ENCODE measurements at places on chromosomes 12 and 14. TPM values are rescaled to one million over a fixed set of nuclear protein-coding genes. Genes with fewer than 3 reads are reported as not detected.

DNA sequence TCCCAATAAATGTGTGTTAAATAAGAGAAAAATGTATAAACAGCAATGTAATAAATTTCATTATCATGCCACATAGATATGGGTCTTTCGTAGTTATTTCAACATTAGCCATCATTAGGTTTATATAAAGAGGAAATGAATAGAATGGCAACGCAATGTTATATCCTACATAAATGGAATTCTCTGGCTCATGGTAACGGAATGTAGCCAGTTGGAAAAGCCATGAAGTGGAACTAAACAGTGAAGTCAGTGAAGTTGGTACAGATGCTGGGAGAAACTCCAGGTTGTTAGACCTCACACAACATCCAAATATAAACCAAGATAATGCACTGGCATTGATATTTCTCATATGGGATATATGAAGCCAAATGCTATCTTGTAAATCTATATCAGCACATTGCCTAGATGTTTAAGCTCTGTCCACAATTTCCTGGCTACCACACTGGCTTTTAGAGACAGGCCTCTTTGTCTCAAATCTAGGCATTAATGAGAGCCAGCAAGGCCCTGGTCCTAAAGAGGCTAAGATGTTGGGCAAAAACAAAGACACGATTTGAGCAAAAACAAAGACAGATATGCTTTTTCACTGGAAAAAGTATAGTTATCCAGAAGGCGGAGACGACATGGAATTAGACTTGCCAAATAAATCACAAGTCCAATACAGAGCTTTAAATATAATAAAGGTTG, 861.0 kb downstream of the RPS29 start:
- no peak for DNase-seq

The RHOJ gene
- total RNA-seq = not detected

DNA sequence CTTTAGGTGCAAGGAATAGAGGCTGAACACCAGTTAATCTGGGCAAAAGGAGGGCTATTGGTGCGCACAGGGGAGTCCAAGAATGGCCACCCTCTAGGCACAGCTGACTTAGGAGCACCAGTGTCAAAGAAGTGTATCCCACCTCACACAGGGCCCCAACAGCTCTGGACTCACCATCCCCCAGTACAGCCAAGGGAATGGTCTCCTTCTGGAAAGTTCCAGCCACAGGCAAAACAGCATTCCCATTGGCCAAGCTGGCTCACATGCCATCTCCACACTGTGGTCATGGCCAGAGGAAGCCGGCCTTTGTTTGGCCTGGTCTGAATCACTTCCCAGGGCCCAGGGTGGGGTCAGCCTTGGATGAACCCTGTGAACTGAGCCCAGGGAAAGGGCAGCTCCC, 120.1 kb downstream of the DICER1 start:
- no peak for DNase-seq

DNA sequence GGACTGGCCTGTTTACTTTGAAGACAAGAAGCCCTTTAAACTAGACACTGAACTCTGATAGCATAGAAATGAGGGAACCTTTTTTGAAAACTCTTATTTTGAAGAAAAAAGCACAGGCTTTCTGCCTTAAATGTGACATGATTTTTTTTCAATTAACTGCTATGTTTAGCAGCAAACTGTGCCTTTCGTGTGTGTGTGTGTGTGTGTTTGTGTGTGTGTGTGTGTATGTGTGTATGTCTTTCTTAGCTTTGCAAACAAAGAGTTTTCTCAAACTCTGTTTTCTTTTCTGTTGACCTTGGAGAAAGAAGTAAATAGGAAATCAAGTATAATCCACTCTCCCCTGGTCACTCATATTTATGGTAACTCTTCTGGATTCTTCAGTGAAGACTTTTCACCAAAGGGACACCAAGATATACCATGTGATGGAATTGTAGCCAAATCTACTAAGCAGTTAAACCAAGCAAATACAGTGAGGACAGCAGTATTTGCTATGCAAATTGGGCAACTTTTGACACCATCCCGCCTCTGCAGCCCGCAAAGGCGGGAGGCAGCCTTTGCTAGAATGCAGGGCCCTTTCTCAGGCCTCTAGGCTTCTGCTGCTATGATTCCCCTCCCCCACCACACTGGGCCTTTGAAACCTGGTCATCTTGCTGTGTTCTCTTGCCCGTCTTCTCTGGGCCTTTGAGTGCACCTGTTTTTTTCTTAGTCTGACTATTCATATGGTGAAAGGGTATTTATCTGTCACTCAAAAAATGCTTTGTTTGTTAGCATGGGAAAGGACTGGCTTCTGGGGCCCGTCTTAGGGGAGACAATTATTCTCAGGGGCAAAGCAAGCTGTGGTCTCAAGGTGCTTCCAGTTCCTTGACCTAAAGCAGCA, 107.9 kb downstream of the MYRFL start:
- no peak for DNase-seq
